ENCODE measurements at places on chromosomes 7 and 10.

DNA sequence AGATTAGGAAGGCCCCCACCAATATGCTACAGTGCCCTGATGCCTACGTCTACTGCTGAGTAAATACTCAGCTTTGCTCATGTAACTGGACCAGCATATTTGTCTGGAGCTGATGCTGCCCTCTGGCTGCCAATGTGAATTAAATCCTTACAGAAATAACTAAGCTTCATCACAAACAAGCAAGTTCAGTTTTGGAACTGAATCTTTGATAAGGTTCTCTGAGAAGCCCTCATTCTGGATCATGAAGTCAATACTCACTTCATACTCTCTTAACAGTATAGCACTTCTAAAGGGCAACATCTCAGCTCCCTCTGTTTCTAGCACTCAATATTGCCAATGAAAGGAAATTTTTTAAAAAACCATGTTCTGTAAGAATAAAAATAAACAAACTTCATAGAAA is 246.7 kb downstream of the ETV1 start:
- no peak for DNase-seq

- DNase-seq: no peak
These were observed 71.2 kb downstream of the GRB10 start for GRCh38 chr7:50711271-50712175.

DNA sequence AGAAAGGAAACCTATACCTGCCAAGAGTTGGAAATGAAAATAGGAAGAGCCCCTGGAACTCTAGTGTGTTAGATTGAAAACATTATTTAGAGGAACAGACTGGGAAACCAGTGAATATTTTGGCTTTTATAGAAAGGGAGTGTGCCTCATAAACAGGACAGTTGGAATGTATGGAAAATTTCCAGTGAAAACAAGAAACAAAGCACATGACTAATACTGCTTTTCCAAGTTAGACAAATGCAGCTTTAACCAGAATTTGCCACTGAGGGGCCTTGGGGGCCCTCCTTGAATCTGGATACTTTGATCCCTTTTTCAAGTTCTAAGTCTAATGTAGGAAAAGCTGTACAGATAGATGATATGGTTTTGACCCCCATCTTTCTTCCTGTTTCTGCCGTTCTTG is 21.2 kb downstream of the ITGB8 start:
- DNase-seq: no peak

DNA sequence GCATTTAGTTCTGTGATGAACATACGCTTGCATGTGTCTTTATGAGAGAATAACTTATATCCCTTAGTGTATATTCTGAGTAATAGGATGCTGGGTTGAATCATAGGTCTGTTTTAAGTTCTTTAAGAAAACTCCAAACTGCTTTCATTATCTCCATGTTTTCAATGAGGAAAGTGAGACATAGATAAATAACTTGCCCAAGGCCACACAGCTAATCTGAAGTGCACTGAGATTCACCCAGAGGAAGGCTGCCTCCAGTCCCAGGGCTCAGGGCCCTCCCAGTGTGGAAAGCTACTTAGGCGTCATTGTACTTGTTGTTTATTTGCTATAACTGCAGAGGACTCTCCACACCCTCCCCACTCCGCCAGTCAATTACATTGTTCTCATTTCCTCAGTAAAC is 126.7 kb downstream of the INHBA start:
- no peak for DNase-seq

GRCh38 chr7:26376175-26376917 is 84.7 kb downstream of the SNX10 start:
- DNase-seq: peak; percentile 86

All from neuronal stem cell (in vitro differentiated cells).